SK-N-DZ (cell line): ENCODE measurements at places on chromosomes 5 and 9.

GRCh38 chr5:38410304-38410990, 146.0 kb downstream of the LIFR start:
- DNase-seq: no peak

- no peak for DNase-seq
Measured at GRCh38 chr5:68960456-68960855, 133.4 kb upstream of the SLC30A5 start.

DNA sequence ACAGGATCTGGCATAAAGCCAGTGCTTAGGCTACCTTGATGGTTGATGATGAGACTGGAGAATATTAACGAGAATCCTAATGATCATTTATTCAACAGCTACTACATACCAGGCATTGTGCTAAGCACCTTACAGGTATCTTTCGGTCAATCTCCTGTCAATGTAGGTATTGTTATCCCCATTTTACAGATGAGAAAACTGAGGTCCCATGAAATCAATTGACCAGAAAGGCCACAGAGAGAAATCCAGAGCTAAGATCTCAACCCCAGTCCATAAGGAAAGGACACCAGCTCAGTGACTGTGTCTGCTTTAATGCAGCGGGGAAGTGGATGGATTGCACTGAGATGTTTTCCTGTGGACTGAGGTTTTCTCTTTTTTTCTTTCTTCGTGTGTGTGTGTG, 63.3 kb downstream of the ARHGEF37 start:
- no peak for DNase-seq

- DNase-seq: no peak
Measured at GRCh38 chr5:160788102-160788660, 63.8 kb downstream of the ATP10B start.

DNA sequence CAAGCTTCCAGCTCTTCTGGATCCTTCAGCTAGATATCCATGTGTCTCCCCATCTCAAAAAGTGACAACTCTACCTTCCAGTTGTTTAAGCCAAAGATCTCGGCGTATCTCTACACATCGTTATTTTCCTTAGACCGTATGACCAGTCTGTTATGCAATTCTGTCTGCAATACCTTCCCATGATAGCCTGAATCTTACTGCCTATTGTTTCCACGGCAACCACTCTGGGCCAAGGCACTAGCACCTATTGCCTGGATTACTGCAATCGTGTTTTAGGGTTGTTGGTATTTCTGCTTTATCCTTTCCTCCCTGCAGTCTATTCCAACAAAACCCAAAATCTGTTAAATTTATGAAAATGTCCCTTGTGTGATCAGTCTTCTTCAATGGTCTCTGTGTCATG, 448.4 kb downstream of the MTRR start:
- no peak for DNase-seq

GRCh38 chr9:117307701-117308100, 107.2 kb downstream of the ASTN2 start:
- DNase-seq: no peak

DNA sequence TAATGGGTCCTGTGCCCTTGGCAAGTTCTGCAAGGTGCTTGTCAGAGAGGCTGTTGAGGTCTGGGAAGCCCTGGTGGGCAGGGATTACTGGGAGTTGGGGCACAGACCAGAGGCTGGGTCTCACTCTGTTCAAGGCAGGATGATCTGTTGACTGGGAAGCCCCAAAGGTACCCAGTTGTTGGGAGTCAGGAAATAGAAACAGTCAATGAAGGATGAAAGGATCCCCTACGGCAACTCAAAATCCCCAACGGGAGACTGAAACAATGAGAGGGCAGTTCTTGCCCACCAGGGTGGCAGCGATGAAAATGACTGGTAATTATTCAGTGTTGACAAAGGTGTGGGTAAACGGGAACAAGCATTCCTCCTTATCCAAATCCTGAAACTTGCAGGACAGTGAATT, 31.2 kb downstream of the BNIP1 start:
- DNase-seq: no peak

DNA sequence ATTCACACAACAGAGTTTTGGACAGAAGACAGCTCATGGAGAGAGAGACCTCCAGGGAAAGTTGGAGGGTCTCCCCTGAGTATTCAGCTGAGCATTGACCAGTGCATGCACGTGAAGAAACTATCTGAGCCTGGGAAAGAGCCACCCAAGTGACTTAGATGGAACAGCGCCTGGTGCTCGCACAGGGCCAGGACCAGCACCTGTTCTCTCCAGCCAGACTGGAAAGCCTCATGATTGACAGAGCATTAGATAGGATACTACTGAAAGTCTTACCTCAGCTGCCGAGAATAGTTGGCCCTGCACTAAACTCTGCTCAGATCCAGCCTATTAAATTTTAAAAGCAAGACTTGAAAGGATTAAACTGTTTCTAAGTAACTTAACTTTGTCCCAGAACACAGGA, 28.3 kb upstream of the NEURL1B start:
- no peak for DNase-seq

DNA sequence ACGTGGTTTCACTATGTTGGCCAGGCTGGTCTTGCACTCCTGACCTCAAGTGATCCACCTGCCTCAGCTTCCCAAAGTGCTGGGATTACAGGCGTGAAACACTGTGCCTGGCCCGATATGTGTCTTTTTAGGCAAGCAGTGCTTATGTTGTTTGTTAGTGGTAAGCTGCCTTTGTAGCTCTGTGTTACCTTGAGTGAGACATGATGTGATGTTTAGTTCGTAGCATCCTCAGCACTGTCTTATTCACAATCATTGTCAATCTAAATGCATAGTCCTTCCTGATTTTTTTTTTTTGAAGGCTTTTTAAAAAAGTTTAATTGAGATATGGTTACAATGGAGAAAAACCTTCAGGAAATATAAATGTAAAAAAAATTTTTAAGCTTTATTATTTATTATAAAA, 45.5 kb downstream of the EXOSC2 start:
- DNase-seq: no peak

- no peak for DNase-seq
Measured at GRCh38 chr9:136348691-136349090, 14.9 kb downstream of the DNLZ start.

GRCh38 chr5:133538718-133539117, 73.6 kb downstream of the FSTL4 start:
- DNase-seq: no peak

GRCh38 chr9:126844085-126844484, 16.4 kb upstream of the ZBTB34 start:
- DNase-seq: no peak

- no peak for DNase-seq
Measured at GRCh38 chr9:88657893-88658292, 122.9 kb downstream of the NXNL2 start.

DNA sequence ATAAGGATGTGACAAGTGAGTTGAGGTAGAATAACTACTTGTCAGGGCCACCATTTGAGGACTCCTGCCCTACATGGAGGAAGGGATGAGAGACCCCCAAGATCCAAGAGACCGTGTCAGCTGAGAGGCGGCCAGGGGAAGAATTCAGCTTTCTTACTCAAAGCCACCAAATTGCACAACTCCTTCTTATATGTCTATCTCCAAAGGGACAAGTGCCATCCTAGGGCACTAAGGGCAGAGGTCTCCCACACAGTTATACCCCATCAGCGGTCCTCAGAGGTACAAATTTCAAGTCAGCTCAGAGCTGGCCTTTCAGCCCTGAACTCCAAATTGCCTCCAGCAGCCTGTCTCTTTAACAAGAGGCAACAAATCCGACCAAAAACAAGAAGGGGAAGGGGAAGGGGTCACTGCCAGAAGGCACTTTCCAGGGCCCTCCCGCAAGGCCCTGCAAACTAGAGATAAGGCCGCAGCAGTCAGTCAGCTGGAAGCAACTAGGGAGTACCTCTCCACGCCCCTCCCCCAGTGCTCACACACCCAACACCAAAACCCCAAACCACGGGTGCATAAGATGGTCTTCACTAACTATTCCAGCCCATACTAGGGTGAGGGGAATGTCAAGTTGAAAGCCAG, 6.1 kb upstream of the STOML2 start:
- DNase-seq: no peak

GRCh38 chr9:133430244-133430643, 8.1 kb downstream of the ADAMTS13 start:
- DNase-seq: no peak

DNA sequence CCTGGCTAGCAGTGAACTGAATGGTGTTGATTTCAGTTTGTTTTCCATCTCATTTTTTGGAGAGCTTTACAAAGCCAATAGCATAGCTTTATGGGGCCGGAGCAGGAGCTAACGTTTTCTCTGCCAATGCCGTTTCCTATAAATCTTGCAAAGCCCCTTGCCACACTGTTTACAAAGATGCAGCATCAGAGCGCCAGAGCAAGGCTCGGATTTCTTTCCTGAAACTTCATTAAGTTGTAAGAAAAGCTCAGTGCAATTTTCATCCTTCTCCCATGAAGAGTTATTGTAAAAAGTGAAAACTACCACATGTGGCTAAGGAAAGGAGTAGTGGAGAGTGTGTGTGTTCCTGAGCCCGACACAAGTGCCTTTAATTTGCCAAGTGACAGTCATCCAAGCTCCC, 178.2 kb upstream of the GDNF start:
- no peak for DNase-seq

DNA sequence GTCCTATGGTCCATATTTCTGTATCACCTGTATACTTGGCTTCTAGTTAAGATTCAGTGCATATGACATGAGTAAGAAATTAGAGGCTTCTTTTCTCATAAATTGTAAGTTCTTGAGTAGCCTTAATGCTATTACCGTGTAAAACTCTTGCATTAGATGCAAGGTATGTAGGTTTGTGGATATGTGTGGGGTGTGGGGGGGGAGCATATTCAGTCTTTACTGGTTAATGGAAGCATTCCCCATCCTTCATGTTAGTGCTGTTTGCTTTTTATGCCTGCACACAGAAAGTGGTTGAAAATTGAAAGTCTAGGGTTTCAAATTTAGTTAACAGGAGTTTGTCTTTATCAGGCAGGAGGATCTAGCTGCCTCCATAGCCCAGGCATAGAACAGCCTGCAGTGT, 16.1 kb downstream of the RAI14 start:
- peak; percentile 56 for DNase-seq

GRCh38 chr5:178557416-178557815, 32.8 kb downstream of the COL23A1 start:
- no peak for DNase-seq

DNA sequence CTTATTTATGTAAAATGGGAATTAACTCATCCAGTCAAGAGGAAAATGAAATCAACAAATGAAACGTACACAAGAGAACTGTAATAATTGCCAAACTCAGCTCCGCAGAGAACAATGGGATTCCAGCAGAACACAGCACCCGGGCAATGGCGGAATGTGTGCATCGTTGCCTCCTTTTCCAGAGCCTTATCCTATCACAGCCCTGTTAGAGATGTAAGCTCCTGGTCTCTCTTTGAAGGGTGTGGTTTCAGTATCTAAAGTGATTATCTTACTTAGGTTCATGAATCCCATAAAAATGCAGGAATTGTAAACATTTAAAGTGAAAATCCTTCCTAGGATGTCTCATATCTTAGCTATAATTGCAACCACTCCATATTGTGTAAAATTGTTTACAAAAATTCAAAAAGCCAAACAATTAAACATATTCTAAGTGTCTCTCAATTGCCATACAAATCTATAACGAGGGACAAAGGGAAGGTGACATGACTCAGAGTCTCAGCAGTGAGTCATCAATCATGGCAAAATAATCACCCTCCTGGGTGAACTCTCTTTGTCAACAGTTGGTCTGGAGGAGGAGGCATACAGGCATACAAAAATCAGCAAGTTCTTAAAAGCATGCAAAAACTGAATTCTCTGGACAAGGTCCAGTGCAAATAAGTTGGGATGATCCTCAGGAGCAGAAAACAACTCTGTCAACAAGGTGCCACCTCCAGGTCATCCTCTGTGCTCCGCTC, 22.6 kb downstream of the SEMA5A start:
- no peak for DNase-seq

DNA sequence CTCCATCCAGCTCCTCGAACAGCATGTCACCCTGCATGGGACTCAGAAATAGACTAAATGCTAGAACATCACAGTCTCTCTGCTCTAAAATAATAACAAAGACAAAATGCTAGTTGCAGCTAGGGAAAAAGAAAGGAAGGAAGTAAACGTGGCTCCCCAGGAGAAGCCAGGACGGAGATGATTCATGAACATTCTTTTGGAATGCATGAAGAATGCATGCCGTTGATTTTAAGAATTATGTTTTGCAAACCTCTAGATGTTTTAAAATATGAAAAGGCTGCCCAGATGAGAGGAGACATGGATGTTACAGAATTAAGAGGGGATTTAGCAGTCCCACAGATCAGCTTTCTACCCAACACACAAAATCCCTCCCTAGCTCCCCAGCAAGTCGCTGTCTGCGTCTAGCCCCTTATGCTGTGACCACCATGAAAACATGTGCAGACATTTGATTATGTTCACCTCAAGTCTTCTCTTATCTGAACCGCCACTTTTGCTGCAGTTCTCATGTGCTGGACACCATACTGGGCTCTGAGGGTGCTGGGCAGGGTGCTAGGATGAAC, 139.4 kb upstream of the LMX1B start:
- no peak for DNase-seq

GRCh38 chr5:124131466-124131865, 615.0 kb downstream of the ZNF608 start:
- peak; percentile 21 for DNase-seq

GRCh38 chr9:94741866-94742265, 15.4 kb downstream of the AOPEP start:
- no peak for DNase-seq

- DNase-seq: no peak
Measured at GRCh38 chr5:138616508-138616907, 41.3 kb upstream of the HSPA9 start.

- no peak for DNase-seq
Measured at GRCh38 chr9:20823051-20823450, 139.0 kb downstream of the FOCAD start.

- DNase-seq: no peak
Measured at GRCh38 chr5:98320343-98320742, 453.1 kb upstream of the RGMB start.

- peak; percentile 52 for DNase-seq
Measured at GRCh38 chr5:120465436-120465961, 1.4 kb downstream of the PRR16 start.

DNA sequence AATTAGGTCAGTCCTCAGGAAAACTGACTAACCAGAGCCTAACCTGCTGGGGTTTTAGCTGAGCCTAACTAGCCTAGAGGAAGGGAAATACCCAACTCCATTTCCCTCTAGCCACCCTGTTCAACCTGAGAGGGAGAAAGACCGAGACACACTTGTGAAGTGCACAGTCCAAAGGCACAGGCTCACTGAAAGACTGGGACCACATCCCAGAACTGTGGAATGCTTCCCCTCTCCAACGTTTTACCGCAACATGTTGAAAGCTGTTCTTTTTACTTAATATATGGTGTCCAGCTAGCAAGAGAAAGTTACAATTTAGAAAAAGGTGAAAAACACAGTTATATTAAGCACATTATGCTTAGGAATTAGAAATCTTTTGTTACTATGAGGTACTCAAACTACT, 76.8 kb upstream of the SIMC1 start:
- DNase-seq: no peak
